ENCODE measurements at places on chromosomes 3 and 15.

DNA sequence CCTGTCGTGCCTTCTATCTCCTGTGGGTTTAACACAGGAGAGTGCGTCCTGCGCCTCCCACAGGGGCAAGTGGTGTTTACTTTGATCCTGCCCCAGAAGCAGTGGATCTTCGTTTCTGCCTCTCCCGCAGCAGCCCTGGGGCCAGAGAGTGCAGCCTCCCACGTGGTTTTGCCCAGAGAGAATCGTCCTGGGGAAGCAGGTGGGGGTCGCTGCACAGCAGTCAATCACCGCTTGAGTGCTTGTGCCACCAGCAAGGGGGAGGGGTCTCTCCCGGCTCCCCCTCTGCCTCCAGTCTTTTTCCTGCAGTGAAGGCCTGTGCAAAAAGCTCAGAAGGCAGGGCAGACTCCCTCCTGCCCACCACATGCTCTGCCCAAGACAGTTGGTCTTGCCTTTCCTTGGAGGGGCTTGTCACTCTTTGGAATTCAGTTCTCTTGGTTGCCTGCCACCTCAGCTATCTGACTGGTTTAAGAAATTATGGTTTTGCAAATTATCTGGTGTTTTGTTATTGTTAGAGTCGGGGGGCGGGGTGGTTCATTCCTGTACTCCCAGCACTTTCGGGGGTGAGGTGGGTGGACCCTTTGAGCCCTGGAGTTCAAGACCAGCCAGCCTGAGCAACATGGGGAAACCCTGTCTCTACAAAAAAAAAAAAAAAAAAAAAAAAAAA, 26.9 kb downstream of the STOML1 start:
- no peak for DNase-seq

DNA sequence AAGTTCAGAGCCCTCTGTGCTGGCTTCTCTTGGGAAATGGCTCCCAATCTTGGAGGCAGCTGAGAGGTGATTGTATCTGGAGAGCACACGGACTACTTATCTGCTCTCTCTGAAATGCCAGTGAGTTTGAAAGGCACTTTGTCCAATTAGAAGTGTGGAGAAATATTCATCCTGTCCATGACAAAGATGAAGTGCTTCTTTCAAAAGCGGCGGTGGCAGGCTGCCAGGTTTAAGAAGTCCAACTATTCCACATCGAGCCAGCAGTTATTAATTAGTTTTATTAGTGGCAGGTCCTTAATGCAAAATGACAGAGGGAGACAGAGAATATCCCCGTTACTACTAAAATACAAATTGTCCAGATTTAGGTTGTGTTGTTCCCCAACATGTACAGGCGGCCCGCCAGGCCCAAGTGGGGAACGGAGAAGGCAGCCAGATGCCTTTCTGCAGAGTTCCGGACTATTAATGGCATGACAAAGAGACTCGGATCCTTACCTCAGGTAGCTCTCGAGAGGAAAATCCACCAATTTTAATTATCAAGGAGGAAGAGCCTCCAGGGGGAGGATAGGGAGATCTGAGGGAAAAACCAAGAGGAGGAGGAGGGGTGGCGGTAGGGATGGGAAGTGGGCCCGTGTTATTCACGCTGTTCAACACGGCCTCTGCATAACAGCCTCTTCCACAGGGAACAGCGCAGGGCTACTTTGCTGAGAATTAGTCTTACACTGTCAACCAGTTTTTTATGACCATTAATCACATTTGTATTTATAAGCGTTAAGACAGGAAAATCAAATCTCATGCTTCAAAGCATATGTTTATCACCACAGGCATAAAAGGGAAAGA, 42.0 kb downstream of the RORA start:
- no peak for DNase-seq

DNA sequence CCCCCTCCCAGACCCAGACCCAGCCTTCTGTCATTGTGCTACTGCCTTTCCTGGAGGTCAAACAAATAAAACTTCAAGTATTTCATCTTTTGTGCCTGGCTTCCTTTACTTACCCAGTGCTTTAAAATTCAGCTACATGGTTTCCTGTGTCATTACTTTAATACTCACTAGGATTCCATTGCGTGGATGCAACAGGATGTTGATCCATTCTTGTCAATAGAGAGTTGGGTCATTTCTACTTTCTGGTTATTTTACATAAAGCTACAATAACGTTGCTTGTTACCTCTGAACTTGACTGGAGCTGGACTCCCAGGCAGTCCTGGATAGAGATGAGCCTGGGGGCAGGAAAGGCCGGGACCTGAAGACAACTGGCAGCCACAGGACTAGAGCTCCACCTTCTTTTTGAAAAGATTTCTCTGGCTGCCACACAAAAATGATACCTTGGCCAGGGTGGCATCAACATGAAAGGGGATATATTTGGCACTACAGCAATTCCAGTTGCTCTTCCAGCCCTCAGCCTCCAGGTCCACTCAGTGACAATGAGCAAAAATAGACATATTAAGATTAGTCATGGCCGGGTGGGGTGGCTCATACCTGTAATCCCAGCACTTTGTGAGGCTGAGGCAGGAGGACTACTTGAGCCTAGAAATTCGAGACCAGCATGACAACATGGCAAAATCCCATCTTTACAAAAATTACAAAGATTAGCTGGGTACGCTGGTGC, 23.3 kb upstream of the HEG1 start:
- peak; percentile 56 for DNase-seq

DNA sequence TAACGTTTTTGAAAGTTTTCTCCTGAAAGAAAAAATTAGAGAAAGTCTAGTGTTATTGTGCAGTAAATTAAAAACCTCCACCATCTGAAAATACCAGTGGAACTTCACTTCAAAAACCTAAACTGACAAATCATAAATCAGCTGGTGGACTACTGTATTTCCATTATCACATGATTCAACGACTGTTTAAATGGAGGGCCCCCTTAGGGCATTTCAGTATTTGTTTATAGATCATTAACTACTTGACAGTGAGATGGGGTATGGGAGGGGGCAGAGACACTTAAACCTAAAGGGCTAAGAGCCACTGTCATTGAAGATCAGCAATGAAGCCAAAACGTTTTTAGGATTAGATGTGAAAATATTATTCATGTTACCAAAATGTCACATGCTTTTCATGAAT, 8.8 kb upstream of the C15orf61 start:
- DNase-seq = peak; percentile 29

DNA sequence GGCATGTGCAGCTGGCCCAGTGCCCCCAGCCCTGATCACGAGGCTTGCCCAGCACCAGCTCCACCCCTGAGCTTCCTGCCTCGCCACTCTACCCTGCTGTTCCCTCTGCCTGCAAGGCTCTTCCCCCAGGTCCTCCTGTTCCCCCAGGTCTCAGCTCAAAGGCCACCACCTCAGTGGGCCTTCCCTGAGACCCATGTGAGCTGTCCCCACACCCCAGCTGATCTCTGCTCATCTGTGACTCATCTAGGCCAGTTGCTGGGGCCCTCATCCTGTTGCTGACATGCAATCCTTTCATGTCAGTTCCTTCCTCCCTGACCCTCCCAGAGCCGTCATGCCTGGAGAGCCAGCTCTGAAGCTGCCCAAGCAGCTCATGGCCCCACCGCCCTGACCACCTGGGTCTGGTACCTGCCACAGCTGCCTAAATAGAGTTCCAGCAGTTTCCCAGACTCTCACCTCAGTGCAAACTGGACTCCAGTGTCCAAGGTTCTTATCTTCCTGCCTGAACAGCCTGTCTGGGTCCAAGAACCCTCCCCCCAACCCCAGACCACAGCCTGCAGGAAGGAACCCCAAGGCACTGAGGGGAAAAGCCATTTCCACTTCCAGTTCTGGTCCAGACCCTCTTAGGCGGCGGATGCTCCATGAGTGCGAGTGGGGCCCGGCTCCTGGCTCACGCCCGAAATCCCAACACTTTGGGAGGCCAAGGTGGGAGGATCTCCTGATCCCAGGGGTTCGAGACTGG, 116.6 kb upstream of the IQSEC1 start:
- peak; percentile 68 for DNase-seq

GRCh38 chr15:57003418-57003817, 85.0 kb downstream of the TCF12 start:
- peak; percentile 90 for DNase-seq

DNA sequence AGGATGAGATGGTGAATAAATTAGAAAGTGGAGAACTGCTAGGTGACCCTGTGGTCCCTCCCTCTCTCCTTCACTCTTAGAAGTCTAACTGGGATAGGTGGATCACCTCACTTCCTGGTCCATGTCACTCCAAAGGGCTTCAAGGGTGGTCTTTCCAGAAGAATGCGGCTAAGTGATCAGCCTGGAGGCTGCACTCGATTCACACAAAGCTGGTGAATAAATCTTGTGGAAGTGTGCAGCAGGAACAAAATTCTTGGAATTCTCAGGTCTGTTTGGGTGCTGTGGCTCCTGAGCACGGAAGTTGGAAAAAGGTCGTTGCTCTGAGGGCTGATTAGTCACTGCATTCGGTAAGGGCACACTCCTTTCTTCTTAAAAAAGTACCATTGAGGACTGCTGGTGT, 46.3 kb downstream of the GASK1A start:
- DNase-seq = no peak

- no peak for DNase-seq
Measured at GRCh38 chr3:58955308-58955707, 94.5 kb downstream of the CFAP20DC start.

DNA sequence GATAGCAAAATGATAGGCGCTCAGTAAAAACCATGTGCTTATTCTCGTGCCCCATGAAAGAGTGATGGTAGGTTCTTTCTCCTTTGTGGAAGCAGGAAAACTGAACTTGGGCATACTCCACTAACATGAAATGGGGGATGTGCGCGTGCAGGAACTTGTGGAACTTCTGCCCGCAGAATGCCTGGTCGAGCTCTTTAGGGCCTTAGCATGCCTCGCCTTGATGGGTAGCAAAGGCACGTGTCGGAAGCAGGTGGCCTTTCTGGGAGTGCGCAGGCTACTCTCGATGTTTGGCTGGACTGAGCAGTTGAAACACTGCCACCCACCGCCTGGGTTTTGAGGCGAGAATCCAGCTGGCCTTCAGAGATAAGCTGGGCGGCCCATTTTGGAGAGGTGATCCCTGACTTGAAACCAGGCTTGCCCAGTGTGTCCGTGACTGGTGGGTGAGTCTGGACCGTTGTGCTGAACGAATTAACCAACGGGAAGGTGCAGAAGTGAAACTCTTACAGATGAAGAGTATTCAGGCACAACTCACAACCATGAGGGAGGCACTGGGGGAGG, 842 bp downstream of the PCCB start:
- DNase-seq = peak; percentile 51

DNA sequence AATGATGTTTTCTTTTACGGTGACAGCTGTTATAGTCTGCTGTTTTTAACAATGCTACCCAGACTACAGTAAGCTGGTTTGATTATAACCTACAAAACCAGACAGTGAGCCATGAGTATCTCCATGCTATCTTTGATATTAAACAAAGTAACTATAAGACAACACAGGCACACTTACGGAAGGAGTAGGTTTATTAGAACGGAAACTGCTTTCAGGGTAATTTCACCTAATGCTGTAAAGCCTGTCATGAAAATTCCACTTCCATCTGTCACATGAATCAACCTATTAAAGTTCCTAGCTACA, 33.0 kb downstream of the VPS13C start:
- no peak for DNase-seq

- DNase-seq = no peak
Measured at GRCh38 chr15:91050128-91050455, 27.7 kb upstream of the VPS33B start.

GRCh38 chr3:45852828-45853227, 10.9 kb upstream of the LZTFL1 start:
- no peak for DNase-seq

GRCh38 chr3:164200053-164200823, 878.1 kb downstream of the SI start:
- DNase-seq = no peak

DNA sequence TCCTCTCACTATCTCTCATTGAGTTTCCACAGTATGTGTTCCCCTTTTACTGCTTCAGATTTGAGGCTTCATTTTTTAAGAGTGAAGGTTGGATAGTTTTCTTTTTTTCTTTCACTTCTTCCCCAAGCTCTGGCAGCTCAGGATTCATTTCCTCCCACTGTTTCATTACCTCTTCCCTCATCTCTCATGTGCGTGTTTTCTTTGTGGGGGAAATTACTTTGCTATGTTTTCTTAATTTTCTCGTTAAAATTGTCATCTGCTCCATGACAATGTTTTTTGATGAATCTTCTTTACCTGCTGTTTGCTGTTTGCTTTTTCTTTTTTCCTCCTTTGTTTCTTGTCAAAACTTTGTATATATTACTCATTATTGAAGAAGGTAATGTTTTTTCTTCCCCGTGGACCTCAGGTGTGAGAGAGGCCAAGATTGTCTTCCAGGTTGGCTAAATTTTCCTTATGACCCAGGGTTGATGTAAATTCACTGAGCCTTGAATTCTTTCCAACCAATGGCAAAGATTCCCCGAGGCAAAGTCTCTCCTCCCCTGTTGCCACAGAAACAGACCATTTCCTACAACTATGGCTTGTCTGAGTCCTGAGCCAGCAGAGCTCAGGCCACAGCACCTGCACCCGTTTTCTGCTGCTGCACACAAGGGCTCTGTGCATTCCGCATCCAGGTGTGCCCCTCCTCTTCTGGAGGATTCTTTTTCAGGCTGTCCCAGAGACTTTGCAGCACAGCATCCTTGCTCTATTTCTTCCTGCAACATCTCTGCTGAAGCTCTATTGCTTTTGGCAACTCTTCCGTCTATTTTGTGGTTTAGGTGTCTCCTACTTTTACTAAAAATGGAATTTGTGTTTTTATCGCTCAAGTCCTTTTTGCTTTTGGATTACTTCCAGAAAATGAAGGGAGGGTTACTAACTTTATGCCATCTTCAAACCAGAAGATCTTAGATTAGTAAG, 66.1 kb downstream of the NOX5 start:
- DNase-seq = peak; percentile 41

DNA sequence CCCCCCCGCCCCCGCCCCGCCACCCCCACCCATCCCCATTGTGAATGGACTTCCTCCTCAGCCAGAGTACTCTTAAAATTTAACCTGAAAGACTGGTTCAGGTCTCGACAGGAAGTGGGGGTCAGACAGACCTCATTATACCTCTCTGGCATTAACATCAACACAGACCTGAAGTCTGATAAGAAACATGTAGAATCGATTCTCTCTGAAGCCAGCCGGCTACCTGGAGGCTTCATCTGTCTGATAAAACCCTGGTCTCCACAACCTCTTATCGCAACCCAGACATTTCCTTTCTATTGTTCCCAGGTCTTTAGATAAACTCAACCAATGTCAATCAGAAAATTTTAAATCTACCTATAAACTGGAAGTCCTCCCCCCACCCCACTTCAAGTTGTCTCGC, 42.6 kb downstream of the SLCO2A1 start:
- no peak for DNase-seq

DNA sequence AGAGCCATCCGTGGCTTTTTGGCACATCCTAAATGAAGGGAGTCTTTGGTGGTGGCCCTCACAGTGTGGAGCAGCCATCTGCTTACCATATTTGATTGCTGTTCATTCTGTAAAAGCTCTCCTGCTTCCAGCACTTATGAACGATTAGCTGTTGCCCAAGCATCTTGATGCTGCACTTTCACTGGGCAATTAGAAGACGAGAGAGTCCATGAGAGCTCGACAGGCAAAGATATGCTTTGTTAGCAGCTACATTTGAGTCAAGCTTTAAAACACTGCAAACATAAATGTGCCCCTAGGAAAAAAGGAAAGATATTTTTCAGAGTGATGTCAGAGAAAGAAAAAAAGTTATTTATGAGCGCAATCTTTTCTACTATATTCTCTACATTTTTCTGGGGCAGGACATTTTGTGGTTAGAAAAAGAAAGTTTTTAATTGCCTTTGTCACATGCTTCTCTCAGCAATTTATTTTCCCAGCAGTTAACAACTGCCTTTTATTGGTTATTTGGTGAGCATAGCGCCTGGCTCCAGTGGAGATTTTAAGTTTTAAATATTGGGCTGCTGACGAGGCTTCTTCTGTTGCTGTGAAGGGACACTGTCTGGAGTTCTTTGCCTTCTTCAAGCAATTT, 468.4 kb downstream of the C3orf38 start:
- DNase-seq = no peak

Data from EH (cell line).